ENCODE measurements at places on chromosomes 7 and 10.

- DNase-seq, result no peak
Measured at GRCh38 chr10:118596426-118597124, 1.1 kb upstream of the PRLHR start.

GRCh38 chr10:133032231-133032630 lies 55.5 kb upstream of the ADGRA1 start:
- no peak for DNase-seq

DNA sequence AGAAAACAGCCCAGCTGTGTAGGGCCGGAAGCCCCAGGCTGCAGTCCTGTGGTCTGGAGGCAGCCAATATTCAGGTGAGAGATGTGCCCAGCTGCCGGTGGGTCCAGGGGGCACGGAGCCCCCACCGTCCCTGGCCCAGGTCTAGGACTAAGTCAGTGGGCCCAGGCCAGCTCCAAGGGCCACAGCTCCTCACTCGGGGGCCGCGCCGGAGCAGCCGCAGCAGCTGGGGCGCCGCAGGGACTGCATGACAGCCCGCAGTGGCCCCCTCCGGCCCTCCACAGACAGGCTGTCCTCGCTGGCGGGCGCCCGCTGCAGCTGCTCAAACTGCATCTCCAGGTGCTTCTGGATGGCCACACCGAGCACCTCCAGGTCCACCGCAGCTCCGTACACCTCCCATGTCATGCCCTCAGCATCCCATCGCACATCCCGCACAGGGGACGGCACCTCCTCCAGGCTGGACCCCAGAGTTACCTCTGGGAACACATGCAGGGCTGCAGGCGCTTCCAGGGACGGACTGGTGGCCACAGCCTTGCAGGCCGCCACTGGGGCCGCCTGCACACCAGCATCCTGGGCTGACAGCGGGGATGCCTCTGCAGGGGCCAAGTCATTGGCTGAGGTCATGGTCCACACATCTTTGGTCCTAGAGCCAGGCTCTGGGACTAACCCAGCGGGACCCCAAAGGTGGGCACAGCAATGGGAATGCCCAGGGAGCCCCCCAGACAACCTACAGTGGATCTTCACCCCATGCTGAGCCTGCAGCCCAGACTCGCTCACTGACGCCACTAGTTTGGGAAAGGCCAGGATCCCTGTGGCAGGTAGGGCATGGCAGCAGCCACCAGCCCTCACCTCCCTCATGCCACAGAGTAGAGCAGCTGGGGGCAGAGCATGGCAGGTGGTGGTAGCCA lies 7.0 kb downstream of the GPRIN2 start:
- no peak for DNase-seq

- no peak for DNase-seq
Measured at GRCh38 chr10:80540981-80541750, 3.5 kb downstream of the SH2D4B start.

- DNase-seq, result no peak
Measured at GRCh38 chr7:24715171-24715570, 42.1 kb downstream of the GSDME start.

DNA sequence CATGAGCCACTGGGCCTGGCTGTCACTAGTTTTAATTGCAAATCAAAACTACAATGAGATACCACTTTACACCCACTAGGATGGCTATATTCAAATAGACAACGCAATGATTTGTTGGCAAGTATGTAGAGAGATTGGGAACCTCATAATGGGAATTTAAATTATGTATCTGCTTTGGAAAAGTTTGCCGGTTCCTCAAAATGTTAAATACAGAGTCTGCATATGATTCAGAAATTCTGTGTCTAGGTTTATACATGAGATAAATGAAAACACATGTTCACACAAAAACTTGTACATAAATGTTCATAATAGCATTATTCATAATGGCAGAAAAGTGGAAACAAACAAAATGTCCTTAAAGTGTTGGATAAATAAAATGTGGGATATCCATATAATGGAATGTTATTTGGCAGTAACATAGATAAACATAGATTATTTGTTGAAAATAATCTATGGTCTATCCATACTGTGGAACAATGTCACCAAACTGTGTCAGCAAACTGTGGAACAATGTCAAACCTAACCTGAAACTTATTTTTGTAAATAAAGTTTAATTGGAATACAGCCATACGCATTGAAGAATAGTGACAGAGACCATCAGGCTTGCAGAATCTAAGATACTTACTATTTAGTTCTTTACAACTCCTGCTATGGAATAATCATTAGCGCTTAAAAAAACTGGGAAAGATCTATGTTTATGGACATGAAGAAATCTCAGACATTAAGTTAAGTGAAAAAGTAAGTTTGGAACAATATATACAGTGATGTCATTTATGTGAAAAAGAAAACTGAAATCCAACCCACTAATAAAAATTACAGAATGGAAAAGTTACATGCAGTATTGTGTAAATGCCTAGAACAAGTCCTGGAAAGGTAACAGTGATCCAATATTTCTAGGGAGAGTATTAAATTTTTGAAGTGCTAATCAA lies 70.9 kb downstream of the CCDC7 start:
- DNase-seq, result no peak

GRCh38 chr7:37035631-37036030 lies 311.3 kb upstream of the AOAH start:
- no peak for DNase-seq

- no peak for DNase-seq
Measured at GRCh38 chr10:15744217-15744865, 24.6 kb upstream of the ITGA8 start.

- no peak for DNase-seq
Measured at GRCh38 chr10:125079091-125079600, 81.2 kb downstream of the CTBP2 start.

GRCh38 chr10:22625516-22626290 lies 88.7 kb downstream of the PIP4K2A start:
- DNase-seq, result no peak

- no peak for DNase-seq
Measured at GRCh38 chr7:43799605-43800004, 41.1 kb downstream of the BLVRA start.

DNA sequence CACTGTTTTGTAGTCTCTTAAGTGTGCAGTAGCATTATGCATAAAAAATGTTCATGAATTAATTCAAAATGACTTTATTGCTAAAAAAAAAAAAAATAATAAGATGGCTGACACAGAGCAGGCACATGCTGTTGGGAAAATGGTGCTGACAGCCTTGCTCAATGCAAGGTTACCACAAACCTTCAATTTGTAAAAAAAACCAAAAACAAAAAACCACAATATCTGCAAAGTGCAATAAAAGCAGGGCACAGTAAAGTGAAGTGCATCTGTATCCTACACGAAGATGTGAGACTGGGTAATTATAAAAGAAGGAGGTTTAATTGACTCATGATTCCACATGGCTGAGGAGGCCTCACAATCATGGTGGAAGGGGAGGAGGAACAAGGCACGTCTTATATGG lies 185.8 kb downstream of the USP6NL start:
- no peak for DNase-seq

DNA sequence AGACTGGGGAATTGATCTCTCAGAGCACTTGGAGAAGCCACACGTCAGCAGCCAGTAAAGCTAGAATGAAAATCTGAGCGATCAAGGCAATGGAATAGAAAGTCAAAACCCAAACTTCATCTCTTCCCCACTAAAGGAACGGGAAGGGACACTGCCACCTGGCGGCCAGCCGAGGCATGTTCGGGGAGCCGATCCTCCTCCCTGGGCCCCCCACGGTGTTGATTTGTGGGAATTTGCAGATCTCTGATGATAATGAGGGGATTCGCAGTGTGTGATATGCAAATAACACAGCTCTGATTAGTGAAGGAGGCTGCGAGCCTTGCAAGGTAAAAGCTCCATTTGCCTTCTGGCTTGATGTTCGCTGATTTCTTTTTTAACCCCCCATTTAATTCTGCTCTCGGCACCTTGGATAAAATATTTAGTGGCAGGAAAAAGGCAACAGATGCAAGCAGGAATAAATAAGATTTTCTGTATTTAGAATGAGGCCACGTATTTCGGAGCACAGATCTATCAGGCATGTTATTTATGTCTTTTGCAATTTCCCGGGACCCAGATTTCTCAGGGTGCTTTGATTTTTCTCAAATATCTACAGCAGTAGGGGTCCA lies 258.6 kb downstream of the PAXIP1 start:
- DNase-seq, result no peak

DNA sequence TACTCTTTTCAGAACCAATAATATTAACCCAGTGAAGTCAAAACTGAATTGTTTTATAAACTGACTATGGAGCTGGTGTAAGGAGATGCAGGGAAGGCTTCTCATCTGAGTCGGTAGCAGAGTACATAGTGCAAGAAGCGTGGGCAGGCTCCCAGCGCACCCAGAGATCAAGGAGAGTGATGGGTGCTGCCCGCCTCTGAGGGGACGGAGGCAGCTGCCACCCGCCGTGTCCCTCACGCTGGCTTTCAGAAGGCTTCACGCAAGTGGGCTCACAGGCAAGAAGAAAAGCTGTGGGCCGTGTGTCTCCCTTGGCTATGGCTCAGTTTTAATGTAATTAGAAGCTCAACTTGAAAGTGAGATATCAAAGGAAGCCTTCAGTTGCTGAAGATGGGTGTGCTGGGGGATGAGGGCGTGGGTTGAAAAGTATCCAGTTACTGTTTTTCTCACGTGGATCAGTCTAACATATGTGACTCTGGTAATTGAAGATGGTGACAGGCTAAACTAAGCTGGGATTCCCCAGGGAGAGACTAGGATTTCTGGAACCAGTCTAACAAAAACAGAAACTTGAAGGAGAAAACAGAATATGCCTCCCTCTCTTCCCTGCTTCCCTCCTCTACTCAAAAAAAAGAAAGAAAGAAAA lies 159.9 kb downstream of the MGMT start:
- no peak for DNase-seq

DNA sequence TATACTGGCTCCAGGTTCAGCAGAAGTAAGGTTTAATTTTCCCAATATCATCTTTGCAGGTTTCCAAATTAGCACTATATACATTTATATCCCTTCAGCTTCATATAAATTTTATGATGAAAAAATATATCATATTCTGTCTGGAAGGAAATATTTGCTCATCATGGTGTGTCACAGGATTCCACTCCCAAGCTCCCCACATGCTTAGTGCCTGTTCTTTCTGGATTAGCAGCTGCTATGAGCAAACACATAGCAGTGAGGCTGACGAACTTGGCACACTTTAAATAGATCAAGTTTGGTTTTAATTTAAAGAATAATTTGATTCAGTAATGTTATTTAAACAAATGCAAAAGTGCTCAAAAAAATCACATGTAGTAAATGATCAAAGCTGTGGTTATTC lies 251.9 kb downstream of the AGMO start:
- no peak for DNase-seq

DNA sequence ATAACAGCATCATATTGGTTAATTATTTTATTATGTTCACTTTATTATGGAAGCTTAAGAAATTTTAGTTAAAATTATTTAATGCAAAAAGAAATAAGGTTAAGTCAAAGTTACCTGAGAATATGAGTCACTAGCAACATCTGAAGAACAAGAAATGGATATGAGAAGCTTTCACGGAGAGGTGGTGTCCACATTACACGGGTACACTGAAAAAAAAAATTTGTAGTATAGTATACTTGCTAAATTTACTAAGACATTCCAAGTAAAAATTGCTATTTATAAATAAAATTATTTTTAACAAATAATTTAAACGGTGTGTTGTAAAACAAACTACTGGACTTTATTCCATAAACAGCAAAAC lies 63.9 kb downstream of the DPY19L1 start:
- no peak for DNase-seq

GRCh38 chr10:65675236-65675635 lies 1250.6 kb upstream of the LRRTM3 start:
- DNase-seq, result no peak

DNA sequence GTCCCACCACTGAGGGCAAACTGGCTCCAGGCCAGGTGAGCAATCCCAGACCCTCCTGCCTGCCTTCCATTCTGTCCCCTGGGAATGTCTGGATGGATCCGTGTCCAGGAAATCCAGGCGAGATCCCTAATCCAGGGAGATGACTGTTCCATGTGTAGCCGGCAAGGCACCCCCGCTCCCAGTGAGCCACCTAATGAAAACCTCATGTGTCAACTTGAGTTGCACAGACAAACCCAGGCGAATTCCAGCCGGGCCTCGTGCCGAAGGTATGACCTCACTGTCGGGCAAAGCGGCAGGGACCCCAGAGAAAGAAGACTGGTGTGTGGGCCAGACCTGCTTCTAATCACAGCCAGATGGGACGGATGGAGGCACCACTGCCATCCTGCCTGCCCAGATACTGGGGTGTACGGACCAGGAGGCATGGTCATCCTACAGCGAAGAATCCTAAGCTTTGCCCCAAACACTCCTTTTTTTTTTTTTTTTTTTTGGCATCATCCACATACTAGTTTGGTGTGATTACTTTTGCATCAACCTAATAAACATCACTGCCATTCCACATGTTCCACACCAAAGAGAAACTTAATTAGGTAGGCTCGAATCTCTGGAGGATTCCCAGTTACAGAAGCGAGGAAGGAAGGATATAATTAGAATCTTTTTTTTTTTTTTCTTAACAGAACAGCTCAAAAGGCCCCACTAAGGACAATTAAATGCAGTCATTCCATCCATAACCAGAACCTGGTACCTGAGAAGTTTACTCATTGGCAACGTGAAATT lies 313.1 kb downstream of the CALN1 start:
- no peak for DNase-seq

DNA sequence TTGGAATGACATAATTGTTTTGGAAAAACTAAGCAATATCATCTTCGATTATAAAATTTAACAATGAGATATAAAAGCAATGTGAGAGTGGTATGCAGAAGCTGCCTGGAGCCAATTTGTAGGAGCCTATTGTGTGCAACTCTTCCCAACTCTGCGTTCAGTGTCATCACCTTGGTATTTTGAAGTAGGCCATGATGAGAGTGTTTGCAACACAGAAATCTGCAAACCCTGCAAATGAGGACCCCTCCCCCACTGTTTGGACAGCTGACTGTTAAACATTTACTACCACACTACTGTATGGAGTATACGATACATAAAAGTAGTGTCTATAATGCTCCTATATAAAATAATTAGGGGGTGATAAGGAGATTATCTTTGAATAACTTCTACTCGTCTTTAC lies 531.3 kb downstream of the ATRNL1 start:
- DNase-seq, result no peak

DNA sequence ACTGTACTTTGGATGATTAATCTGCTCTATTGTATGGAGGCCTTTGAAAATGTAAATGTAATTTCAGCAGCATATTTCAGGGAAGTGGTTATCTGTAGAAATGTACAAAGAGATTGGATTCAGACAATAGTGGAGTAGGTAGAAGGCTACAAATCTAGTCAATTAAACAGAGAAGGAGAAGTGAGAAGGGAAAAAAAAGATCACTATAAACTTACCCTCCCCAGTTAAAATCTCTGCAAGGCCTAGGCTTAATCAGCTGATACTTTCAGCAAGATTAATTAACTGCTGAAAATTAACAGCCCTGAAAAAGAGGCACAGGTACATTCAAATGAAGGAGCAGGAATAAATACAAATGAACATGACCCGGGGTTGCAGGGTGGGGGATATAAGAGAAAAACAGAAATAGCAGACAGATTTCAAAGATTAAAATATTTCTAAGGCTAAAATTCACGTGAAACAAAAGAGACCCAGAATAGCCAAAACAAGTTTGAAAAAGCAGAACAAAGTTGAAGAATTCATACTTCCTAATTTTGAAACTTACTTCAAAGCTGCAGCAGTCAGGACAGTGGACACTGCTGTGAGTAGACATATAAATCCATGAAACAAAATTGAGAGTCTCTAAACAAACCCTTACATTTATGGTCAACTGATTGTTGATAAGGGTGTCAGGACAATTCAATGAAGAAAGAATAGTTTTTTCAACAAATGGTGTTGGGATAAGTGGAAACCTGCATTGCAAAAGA lies 96.0 kb downstream of the NRCAM start:
- no peak for DNase-seq

GRCh38 chr10:100683004-100683403 lies 62.4 kb upstream of the PAX2 start:
- no peak for DNase-seq
